HFFc6 (cell line): ENCODE measurements at places on chromosomes 5 and 9. TPM values are rescaled to one million over a fixed set of nuclear protein-coding genes. Genes with fewer than 3 reads are reported as not detected.

DNA sequence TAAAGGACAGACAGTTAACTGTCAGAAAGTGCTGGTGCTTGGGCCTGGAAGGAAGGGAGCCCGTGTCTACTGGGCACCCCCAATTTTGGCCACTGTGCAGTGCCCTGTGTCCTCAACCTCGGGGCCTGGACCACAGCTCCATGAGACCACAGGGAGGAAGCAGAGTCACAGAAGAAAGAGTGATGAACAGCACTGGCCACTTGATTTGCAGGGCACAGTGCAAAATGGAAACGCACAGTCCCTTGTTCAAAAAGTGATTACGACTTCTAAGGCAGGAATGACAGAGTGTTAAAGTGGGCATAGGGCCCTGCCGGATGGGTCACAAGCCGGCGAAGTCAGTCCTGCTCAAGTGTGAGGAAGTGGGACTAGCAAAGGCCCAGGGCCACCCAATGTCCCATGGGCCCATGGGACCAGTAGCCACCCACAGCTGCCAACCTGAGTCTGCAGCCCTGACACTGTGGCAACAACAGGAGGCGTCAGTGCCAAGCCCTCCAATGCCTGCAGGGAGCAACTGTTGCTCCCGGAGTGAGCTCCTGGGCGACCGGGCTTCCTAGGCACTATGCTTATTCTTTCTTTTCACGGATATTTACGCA lies 85.4 kb downstream of the ADAMTS2 start:
- DNase-seq: no peak

The TMOD1 gene
- total RNA-seq: 0.15 to 0.58 TPM (median 0.24 TPM) in 3 replicates

DNA sequence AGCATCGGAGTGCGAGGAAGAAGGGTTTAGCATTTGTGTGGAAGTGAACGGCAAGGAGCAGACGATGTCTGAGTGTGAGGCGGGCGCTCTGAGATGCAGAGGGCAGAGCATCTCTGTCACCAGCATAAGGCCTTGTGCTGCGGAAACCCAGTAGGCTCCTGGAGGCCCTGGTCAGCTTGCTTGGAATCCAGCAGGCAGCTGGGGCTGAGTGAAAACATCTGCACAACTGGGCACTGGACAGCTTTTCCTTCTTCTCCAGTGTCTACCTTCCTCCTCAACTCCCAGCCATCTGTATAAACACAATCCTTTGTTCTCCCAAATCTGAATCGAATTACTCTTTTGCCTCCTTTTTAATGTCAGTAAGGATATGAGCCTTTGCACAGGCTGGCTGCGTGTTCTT lies 72.1 kb downstream of the C7 start:
- DNase-seq: no peak

DNA sequence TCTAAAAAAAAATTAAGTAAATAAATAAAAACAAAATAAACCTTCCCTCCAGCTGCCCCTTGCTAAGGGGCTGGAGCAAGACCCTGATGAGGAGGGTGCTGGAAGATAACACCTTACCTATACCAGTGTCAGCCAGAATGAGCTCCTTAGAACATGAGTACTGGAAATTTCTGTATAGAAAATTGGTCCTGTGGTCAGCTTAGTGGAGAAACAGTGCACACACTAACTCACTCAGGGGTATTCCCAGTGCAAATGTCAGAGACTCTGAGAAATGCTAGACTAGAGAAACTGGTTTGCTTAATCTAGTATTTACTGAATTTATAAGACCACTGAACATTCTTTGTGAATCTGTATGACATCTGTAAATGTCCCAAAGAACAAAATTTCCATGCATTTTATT lies 62.1 kb upstream of the CTXN3 start:
- no peak for DNase-seq

The ZNG1A gene
- 19.4 to 25.0 TPM (median 20.7 TPM) in 3 replicates for total RNA-seq

- DNase-seq: peak; percentile 57
Observed at GRCh38 chr5:150001660-150002486, 1.3 kb downstream of the HMGXB3 start.

DNA sequence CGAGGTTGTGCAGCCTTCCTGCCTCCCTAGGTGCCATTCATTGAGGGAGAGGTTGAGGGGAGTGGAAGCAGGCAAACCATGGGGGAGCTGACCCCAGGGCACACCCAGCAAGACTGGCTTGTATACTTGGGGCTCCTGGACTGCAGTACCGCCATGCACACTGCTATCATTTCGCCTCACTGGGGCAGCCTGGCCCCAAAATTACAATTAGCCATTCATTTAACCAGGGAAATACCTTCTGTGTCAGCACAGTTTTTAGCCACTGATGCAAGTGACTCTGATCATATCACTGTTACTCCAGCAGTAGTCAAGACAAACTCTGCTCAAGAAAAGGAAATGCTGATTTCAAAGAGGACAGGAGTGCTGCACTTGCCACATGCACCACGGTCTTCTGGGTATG lies 109.7 kb downstream of the TRIO start:
- no peak for DNase-seq

The SPATA31E1 gene
- total RNA-seq: not detected in 3 replicates

GRCh38 chr5:172868436-172868923 lies 34.4 kb downstream of the ERGIC1 start:
- DNase-seq: peak; percentile 51

GRCh38 chr9:115910959-115911358 lies 242.6 kb upstream of the PAPPA start:
- DNase-seq: no peak

- no peak for DNase-seq
Observed at GRCh38 chr5:39816156-39816845, 391.5 kb upstream of the DAB2 start.

The TNFSF15 gene
- total RNA-seq: 0.17 to 0.18 TPM in 2 of 3 replicates, not detected in the other

DNA sequence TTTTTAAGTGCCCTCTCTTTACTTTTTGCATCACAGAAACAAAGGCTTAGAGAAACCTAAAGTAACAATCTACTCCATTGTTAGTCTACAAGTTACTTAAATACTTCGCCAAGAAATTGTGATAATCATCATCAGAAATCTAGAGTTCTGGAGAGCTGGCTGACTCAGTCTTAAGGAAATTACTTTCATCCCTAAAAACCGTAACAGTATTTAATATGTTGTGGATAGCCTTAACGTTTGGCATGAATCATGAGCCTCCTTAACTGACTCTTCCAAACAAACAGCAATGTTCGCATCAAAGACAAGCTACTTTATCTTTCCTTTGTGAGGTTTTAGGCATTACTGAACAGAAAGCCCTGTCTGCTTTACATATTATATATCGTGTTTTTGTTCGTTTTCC lies 128.7 kb downstream of the NIPBL start:
- DNase-seq: peak; percentile 74

DNA sequence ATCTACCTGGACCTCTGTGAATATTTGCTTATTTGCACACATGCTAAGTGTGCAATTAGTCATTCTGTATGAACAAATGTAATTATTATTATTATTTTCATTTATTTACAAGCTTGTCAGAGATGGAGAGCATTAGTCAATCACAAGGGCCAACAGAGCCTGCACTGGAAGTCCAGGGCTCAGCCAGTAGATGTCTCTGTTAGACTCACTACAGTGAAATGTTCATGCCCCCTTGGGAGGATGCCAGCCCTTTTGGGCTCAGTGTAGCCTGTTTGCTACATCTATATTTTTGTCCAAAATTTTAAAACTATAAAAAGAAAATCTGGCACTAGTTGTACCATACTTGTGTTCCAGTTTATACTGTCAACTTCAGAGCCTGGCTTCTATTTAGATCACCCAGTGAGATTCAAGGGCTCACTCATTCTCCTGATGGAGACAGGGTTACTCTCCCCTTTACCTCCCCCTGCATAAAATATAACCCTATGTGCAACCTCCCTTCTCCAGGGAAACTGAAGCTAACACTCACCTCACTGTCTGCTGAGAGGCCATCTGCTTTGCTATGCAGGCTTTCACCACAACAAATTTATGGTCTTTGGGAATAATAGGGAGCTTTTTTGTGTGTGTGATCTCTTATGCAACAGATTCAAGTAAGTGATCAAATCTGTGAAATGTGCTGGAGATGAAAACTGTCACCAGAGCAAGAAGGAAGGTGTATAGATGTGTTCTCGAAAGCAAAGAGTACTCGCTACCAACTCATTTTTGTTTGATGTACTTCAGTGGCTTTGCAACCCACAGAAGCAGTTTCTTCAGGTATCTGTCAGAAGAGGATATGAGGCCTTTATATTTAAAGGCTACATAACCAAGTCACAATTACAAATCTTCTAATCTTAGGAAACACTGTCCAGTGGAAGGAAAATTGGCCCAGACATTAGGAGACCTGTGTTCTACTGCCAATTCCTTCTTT lies 99.9 kb upstream of the TLE4 start:
- DNase-seq: peak; percentile 63

The TMC1 gene
- 0.28 and 0.91 TPM in 2 replicates for total RNA-seq

GRCh38 chr5:38569180-38569579 lies 12.7 kb upstream of the LIFR start:
- DNase-seq: no peak

GRCh38 chr5:150945947-150946346 lies 41.2 kb upstream of the ZNF300 start:
- no peak for DNase-seq

DNA sequence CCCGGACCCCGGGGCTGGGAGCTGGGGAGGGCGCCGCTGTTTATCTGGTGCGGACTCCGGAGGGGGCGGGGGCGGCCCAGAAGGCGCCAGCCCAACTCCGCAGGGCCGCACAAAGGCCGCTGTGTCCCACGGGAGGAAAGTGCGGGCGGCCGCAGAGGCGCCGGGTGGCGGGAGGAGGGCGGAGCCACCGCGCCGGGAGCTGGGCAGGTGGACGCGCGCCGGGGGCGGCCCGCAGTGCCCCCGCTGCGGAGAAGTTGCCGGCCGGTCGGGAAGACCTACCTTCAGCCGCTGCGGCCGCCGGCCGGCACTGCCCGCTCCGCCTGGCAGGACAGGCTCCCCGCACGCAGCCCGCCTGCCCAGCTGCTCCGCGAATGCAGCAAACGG lies 43.6 kb downstream of the NACC2 start:
- no peak for DNase-seq

The LHX3 gene
- total RNA-seq: not detected in 3 replicates

DNA sequence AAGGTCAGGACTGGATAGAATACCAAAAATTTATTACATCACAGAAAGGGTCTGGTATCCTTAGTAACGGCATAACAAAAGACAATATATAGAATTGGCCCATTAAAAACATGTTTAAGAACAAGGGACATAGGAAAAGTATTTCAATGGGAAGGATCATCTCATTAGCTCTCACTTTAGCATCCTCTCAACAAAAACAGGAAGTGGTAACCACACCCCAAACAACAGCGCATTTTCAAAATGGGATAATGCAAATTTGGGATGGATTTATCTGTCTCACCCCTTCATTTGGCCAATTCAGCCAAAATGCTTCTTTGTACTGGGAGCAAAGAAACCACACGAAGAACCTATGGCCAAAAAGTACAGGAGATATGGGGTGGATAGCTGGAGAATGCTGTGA lies 9.8 kb upstream of the UGT3A1 start:
- no peak for DNase-seq

DNA sequence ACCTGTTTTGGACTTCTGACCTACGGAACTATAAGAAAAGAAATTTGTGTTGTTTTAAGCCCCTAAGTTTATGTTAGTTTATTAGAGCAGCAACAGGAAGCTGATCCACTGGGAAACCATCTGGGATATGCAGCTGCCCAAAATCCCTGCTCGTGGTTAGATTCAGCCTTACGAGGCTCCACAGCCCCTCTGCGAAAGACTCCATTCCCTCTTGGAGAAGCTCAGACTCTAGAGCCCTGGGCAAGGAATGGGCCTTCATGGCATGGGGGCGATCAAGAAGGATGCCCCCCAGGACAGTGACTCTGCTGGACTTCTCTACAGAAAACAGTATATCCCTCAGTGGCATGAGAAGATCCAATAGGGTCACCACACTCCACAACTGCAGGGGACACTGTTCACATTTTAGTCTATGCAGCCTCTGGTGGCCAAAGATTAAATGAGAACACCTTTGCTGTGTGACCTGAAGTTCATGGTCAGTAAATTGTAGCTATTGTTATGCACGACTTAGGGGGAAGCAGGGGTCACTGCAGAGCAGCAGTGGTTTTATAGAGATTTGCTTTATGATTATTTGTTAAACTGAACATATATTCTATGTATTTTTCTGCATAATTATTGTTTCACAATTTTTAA lies 21.1 kb downstream of the IRF1 start:
- DNase-seq: no peak

The EIF4E1B gene
- total RNA-seq: not detected in 3 replicates

DNA sequence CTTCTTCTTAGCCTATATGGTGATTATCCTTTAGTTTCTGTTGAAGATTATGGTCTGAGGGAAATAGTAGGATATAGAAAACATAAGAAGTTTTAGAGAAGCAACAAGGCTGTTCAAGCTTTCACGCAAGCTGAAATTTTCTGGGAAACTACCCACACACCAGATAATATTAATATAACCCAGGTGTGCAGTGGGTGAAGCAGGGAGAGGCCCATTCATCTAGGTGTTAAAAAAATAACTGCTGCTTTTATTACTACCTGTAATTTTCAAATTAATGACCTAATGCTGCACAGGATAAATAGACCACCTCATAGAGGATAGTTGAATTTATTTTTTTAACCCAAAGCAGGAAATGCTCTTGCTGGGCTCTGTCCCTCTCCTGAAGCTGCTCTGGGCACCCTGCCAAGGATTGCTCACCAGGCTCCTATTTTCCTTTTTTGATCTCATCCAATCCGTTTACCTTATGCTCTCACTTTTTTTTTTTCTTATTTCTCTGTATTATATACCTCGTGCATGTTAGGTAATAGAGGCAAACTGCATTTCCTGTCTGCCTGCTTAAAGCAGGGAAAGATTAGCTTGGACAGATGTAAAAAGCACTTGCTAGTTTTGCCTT lies 124.3 kb upstream of the SLC12A2 start:
- DNase-seq: peak; percentile 72

The IFNA13 gene
- not detected in 2 replicates for total RNA-seq

The GM2A gene
- 26.3 to 32.5 TPM (median 31.6 TPM) in 3 replicates for total RNA-seq

- peak; percentile 57 for DNase-seq
Observed at GRCh38 chr9:127977884-127978647, 2.7 kb downstream of the EEIG1 start.

GRCh38 chr9:88807426-88807825 lies 183.8 kb upstream of the S1PR3 start:
- DNase-seq: no peak

DNA sequence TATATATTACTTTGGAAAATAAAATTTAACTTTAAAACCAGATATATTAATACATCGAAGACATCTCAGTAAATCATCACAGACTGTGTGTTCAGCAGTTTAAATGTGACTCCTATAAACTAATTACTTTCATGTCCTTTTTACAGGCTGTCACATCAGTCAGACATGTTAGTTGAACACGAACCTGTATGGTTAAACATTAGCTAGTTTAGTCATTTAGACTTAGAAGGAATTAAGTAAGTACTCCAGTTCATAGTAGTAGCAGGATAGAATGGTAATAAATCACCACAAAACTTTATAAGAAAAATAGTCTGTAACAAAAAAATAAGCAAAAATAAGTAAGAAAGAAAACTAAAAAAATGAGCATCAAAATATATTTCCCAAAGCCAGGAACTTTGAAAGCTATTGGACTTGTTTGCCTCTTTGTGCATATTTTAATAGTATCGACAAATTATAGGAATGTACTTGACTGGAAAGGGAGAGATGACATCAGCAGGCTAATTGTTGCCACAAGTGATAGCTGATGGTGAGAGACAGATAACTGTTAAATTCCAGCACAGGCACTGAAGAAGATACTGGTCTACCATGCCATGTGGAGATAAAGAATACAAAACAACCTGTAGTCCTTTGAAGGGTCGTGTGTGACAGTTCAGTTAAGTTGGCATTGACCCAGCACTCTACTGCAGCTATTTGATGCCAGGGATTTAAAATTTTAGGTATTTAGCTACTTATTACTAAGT lies 83.9 kb downstream of the RIC1 start:
- no peak for DNase-seq
